ENCODE measurements at places on chromosomes 13 and 19.

GRCh38 chr19:58052256-58052655 lies 6.8 kb upstream of the ZNF135 start:
- no peak for DNase-seq

- peak; percentile 100 for DNase-seq
Measured at GRCh38 chr19:58097781-58098681, at the start of gene ZSCAN18. ZSCAN18 (minus strand) TSS chr19:58098231; CDS start chr19:58090267, 7,964 bp downstream.

GRCh38 chr13:38166116-38166515 lies 183.5 kb upstream of the UFM1 start:
- no peak for DNase-seq

- peak; percentile 83 for DNase-seq
Measured at GRCh38 chr13:21837841-21838551, 167.1 kb downstream of the FGF9 start.

DNA sequence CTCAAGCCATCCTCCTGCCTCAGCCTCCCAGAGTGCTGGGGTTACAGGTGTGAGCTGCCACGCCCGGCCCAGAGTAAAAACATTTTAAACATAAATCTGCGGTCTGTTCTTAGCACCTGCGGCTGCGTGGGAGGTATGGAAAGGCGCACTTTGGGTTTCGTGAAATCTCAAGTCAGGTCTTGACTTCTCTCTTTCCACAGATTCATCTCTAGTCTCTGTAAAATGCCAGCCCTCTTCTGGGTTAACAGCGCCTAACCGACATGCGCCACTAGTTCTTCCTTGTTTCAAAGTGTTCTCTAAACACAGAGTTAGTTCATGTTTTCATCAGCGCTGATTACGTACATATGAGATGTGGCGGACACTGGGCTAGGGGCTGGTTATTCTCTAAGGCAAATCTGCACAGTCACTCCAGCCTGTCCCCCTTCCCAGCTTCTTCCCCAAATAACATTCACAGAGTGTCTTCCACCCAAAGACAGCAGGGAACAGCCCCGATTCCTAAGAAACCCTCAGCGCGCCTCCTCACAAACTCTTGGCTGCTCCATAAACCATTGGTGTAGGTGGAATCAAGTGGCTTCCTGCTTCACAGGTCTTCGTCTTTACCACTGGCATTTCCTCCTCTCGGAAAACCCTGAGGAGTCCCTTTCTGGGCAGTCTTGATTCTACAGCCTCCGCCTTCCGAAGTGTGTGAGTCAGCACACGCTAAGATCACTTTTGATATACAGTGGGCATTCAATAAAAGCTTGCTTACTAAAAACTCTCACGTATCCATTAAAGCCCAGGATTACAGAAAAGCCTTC lies 1.4 kb downstream of the PARP4 start:
- peak; percentile 68 for DNase-seq

GRCh38 chr13:36965767-36966166 lies 33.4 kb downstream of the ALG5 start:
- DNase-seq = peak; percentile 77

GRCh38 chr19:47358936-47359335 lies 9.8 kb downstream of the DHX34 start:
- DNase-seq = no peak
